ENCODE measurements at places on chromosomes 7 and 10.

DNA sequence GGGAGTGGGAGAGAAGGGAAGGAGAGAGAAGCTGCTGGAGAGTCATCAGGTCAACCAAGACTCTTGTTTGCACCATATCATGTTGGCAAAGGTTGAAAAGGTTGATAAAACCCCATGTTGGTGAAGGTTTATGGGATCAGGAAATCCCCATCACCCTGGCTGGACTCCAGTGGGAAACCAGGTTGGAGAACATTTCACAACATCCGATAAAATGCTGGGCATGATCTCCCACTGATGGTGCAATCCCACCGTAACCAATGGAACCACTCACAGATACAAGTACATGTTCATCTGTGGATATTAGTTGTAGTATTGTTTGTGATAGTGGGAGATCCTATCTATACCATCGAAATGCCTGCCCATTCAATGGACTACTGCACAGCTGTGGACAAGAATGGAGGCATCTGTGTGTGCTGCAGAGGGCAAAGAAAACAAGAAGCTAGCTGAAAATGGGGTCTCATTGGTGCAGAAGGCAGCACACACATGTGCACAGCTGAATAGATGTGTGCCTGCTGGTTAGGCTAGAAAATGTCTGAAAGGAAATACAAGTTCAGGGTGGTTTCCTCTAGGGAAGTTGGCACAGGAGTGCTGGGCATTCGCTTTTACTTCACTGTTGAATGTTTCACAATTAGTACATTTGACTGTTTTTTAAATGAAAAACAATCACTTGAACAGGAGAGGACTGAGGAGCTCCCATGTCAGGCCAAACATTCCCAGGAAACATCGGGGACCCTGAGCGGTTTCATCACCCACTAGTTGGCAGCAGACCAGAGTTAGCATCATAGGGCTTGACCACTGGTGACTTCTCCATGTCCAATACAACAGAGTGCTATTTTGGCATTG is 80.4 kb upstream of the MGMT start:
- H3K36me3 ChIP-seq: no peaks in the 10 kb centered on the region
- H3K4me1 ChIP-seq: no peaks in the 10 kb centered on the region
- H3K4me3 ChIP-seq: no peak overlapping the region
- H3K27me3 ChIP-seq: no peaks in the 10 kb centered on the region

DNA sequence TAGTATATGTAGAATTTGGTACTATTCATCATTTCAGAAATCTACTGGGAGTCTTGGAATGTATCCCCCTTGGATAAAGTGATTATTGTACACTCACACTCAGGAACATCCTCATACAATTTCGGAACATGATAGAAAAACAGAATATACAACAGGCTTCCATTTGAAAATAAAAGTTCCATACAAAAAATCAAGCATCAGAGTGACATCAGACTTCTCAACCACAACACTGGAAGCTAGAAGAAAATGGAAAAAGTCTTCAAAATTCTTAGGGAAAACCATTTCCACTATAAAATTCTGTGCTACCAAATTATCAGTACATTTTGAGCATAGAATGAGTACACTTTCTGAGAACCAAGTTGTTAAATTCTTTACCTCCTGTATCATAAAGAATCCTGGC is 8.8 kb downstream of the LYZL1 start:
- no peaks in the 10 kb centered on the region for H3K4me1 ChIP-seq
- no peak for DNase-seq
- no peaks in the 10 kb centered on the region for H3K36me3 ChIP-seq
- H3K4me3 ChIP-seq: no peak overlapping the region
- no peaks in the 10 kb centered on the region for H3K27me3 ChIP-seq
- no peak overlapping the region for H3K27ac ChIP-seq

DNA sequence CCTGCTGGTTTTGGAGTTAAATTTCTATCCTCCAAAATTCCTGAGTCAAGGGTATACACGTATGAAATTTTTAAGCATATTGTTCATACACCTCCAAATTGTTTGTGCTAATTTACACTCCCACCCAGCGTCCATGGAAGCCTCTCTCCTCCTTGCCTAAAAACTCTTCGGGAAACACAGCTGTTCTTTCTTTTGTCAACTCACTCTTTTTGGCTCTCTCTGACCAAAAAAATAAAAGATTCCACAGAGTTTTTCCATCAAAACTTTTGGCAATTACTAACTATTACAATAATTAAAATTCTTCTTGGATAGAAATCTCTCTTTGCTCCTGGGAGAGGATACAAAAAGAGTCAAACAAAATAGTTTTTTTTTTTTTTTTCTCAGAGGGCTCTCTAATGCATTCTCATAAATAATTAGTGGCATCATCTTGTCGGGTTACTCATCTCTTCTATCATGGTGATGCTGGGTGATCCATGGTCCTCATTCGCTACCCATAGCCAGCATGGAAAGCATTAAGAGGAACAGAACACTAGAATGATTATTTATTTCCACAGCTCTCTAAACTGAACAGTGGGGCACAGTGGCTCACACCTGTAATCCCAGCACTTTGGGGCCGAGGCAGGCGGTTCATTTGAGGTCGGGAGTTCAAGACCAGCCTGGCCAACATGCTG is 310.7 kb downstream of the SFMBT2 start:
- H3K4me3 ChIP-seq: no peak overlapping the region
- no peak overlapping the region for H3K27ac ChIP-seq
- no peaks in the 10 kb centered on the region for H3K36me3 ChIP-seq
- no peaks in the 10 kb centered on the region for H3K4me1 ChIP-seq
- DNase-seq: no peak

GRCh38 chr7:82376739-82377138 is 66.8 kb downstream of the CACNA2D1 start:
- no peaks in the 10 kb centered on the region for H3K27me3 ChIP-seq
- no peaks in the 10 kb centered on the region for H3K4me1 ChIP-seq
- no peak for DNase-seq
- H3K4me3 ChIP-seq: no peak overlapping the region
- no peaks in the 10 kb centered on the region for H3K36me3 ChIP-seq

- no peak overlapping the region for H3K27ac ChIP-seq
- H3K4me3 ChIP-seq: no peak overlapping the region
- no peaks in the 10 kb centered on the region for H3K36me3 ChIP-seq
- peaks cover 10% of the 10 kb centered on the region for H3K4me1 ChIP-seq
These were observed 16.9 kb downstream of the TAS2R41 start for GRCh38 chr7:143494622-143495021.
